Endothelial cell (in vitro differentiated cells): ENCODE measurements at places on chromosomes 5 and 9.

DNA sequence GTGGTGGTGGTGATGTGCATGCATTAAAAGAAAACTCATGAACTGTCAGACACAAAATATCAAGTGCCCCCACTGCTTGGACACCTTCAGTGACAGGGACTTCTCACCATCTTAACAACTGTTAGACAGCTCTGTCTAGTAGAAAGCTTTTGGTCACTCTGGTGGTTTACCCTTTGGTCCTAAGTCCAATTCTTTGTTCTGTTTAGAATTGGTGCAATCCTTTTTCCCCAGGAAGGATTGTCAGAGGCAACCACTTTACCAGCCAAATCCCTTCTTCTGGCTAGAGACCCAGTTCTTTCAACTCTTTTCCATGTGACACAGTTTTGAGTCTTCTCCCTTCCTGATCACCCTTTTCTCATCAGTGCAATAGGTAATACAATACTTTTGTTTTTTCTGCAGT, 140.2 kb downstream of the SEC61B start:
- DNase-seq, result no peak

DNA sequence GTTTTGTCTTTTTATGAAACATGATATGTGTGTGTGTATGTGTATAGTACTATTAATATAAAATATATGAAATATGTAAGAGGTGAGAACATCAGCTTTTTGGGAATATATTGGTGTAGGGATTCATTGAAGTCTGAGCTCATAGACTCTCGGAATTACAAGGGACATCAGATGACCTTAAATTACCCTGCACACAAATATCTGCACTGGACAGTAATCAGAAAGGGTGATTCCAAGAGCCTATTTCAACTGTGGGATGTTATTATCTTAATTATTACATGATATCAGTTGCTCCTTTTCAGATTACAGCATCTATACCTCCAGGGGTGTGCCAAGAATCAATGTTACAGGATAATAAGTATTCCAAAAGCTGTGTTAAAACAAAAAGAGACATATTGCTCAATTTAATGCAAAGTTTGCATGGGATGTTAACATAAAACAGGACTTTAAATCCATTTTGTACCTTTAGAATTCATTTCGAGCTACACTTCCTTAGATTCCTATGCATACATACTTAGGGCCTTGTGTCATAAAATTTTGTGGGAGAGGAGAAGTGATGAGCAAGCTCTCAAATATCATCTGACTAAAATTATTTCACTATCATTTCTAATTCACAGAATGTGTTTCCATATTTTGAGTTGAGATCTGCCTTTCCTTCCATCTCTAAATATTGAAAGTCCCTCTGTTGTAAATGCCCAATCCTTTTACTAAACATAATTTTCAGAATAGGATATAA, 365.2 kb downstream of the BRINP1 start:
- DNase-seq, result no peak

GRCh38 chr5:159184236-159184635, 25.1 kb downstream of the RNF145 start:
- DNase-seq, result no peak

- no peak for DNase-seq
Measured at GRCh38 chr9:107685901-107686300, 196.3 kb upstream of the KLF4 start.

GRCh38 chr9:120690372-120690771, 23.9 kb downstream of the MEGF9 start:
- DNase-seq, result no peak

DNA sequence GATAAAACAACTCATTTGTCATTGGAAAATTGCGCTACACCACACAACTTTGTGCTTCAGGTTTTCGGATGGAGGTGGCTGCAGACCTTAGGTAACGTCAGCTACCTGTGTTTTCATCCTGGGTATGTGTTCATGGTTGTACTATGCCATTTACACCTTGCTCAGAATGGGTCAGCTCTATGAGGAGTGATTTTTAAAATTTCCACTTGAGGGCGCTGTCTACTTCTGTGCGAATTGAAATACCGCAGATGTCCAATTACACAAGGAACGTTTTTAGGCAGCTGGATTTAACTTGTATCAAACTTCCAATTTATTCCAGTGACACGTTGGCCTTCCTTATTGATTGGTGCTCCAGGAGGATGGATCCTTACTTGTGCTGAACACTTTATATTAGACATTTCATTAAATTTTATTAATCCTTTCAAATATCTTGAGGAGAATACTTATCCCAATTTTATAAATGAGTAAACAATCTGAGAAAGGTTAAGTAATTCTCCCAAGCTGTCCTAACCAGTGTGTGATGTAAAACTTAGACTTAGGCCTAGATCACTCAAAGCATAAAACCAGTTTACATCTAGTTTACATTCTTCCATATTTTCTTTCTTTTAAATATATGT, 23.4 kb downstream of the DMRTA1 start:
- peak; percentile 58 for DNase-seq

DNA sequence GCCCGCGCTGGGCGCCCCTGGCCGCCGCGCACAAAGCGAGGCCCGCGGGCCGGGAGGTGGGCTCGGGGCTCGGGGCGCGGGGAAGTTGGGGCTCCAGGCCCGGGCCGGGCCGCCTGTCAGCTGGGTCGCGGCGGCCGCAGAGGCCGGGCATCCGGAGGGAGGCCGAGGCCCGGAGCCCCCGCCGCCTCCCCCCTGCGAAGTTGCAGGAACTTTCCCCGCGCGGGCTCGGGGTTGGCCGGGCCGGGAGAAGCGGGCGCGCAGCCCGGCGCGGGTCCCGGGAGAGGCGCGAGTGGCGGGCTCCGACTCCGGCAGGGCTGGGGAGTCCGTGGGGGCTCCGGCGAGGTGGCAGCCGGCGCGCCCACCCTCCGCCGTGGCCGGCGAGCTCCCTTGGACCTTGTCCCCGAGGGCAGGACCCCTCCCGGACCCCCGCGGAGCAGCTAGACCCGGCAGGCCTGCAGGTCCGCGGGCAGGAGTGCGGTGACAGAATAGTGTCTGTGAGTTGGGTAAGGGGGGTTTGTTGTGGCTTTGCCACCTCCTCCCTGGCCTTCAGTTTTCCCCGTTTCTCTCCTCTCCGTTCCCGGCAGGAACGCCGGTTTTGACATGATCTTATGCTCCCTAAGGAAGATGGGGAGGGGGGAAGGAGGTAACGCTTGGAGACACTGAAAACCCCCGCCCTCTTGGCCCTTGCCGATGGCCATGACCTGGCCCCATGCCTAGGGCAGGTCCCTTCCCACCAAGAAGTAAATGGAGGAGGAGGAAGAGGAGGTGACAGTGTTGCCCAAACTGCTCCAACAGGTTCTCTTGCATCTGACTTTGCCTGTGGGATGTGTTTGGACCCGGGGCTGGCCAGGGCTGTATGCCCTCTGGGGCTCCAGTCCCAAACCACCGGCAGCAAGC, 942 bp downstream of the PHF2 start:
- peak; percentile 45 for DNase-seq

DNA sequence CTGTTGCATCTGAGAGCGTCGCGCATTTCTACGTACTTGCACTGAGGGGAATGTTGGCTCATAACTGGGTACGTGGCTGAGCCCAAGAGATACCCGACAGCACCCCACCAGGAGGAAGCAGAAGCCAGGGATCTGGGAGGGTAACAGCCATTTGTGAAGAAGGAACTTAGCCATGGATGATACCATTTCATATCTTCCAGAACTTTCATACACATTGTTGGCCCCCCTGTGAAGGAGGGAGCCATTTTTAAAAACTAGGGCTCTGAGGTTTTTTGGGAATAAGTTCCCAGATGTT, 101.4 kb upstream of the SLC44A1 start:
- no peak for DNase-seq

- no peak for DNase-seq
Measured at GRCh38 chr9:88930716-88931115, 60.6 kb upstream of the S1PR3 start.

GRCh38 chr5:5158472-5158895, 18.4 kb downstream of the ADAMTS16 start:
- no peak for DNase-seq

- no peak for DNase-seq
Measured at GRCh38 chr5:136910625-136911024, 545.3 kb upstream of the TRPC7 start.

DNA sequence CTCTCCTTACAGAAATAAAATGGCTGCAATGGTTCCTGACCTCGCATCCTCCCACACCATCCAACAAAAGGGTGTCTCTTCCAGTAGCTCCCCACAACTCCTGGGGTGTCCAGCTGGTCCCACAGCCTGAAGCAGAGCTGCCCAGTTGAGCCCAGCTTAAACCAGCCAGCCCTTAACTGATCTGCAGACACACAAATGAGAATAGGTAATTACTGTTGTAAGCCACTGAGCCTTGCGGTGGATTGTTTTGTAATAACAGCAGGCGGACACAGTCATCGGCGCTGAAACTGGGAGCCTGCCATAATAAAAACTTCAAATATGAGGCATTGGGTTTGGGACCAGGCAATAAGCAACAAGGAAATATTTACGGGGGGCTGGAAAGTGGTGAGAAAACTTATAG, 10.4 kb upstream of the ZBTB43 start:
- no peak for DNase-seq

GRCh38 chr5:23506329-23507236, 826 bp upstream of the PRDM9 start:
- no peak for DNase-seq

DNA sequence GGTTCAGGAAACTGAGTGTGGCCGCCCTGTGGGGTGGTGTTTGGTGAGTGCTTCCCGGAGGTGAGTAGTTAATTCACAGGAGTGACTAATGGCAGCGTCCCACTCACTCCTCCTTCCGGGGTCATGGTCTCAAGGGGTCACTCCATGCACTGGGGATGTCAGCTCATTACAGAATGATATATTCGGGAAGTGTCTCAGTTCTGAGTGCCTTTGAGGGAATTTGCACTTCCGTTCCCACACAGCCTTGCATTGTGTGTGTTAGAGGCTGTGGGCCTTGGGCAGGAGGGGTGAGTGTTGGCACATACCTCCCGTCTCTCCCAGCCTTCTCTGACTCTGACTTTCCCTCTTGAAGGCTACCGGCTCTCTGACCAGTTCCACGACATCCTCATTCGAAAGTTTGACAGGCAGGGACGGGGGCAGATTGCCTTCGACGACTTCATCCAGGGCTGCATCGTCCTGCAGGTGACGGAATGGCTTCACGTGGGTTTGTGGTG, 10.5 kb upstream of the AHRR start:
- DNase-seq, result no peak

- DNase-seq, result no peak
Measured at GRCh38 chr9:28563291-28563934, 990.1 kb upstream of the C9orf72 start.

DNA sequence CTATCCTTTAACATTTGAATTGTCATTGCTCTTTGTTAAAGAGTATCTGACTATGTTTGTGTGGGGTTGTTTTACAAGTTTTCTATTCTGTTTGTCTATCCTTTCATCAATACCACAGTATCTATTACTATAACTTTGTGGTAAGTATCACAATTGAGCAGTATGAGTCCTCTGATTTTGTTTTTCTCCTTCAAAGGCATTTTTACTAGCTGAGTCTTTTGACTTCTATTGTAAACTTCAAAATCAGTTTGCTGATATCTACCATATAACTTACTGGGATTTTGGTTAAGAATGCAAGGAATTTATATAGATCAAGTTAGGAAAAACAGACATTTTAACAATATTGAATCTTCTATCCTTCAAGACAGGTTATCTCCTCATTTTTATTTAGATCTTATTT, 789.8 kb upstream of the PTPRD start:
- DNase-seq, result no peak

DNA sequence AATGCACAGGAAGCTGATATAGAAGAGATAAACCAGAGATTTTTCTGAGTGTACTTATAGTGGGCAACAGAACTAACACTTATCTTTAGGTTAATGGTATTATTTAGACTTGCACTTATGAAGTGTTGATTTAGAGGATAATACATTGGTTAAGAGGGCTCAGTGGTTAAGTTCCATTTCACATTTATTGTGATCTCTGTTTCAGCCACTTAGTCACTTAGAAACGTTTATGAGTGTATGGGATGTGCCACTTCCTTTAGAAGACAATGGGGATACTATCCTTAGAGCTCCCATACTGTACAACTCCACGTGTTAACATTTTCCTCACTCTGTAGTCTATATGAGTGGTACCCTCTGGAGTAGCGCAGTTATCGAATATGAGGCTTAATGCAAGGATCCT, 57.5 kb downstream of the PIP5K1B start:
- DNase-seq, result no peak

DNA sequence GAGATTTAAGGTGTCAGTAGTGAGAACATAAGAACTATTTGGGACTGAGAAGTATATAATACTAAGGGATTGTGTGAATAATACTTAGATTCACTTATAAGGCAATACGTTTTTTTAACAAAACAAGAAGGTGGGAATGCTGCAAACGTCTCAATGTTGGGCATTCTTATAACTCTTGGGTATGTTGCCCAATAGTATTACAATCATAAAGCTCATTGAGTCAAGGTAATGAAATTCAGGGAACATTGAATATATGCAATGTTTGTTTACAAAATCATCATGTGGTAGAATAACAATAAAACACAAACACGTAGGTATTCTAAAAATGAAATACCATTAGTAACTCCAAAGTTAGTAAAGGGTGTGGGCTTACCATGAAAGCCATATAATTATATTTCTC, 400.7 kb downstream of the KIAA0825 start:
- DNase-seq, result no peak

GRCh38 chr9:105531530-105531929, 26.4 kb upstream of the FKTN start:
- no peak for DNase-seq

- DNase-seq, result no peak
Measured at GRCh38 chr5:16669776-16670175, 53.0 kb upstream of the RETREG1 start.

- DNase-seq, result no peak
Measured at GRCh38 chr9:36164989-36165388, 4.2 kb upstream of the CCIN start.

DNA sequence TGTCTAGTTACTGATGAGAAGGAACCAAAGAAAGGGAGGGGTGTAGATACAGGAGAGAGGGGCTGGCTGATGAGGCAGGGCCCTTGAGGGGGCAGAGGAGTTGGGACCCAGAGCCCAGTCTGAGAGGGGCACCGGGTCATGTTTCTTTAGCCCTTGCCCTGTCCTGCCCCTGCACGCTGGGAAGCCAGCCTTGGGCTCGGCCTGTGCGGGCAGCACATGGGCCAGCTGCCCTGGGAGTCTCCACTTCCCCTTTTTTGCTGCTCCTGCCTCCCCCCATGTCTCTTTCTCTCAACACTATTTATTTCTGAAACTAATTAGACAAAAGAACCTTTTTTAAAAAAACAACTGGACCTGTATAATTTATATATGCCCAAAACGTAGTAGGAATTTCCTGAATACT, 20.5 kb downstream of the MVB12B start:
- no peak for DNase-seq

DNA sequence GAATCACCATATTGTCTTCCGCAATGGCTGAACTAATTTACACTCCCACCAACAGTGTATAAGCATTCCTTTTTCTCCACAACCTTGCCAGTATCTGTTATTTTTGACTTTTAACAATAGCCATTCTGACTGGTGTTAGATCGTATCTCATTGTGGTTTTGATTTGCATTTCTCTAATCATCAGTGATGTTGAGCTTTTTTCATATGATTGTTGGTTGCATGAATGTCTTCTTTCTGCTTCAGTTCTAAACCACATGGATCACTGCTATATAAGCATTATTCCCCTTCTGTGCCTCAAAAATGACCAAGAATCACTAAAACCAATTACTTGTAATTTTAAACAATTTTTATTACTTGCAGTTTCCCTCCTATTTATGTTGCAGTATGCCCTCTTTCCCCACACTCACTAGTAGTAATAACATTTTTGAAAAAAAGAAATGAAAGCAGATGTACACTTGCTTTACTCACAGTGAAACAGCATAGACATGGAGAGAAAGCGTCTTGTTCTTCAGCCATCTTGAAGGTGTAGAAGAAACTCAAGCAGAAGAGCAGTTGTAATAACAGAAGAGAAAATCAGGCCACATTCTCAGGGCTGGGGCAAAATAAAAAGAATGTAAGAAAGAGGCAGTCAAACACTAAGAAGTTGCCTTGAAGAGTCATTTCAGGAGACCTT, 4.5 kb upstream of the TMEM252 start:
- DNase-seq, result no peak
